NCI-H1436 (cell line): ENCODE measurements at places on chromosomes 5 and 9.
A peak's percentile ranks its signal among the peaks of the same experiment; 100 is the strongest.

DNA sequence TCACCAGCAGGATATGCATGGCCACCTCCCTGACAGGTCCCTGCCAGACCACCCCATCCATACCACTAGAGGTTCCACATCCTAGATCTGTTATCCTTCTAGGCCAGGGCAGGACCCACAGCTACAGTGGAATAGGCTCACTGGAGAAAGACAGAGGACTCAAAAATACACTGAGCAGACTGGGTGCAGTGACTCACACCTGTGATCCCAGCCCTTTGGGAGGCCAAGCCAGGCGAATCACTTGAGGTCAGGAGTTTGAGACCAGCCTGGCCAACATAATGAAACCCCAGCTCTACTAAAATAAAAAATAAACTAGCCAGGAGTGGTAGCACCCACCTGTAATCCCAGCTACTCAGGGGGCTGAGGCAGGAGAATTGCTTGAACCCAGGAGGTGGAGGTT is 56.5 kb upstream of the TESK1 start:
- no peak for DNase-seq

DNA sequence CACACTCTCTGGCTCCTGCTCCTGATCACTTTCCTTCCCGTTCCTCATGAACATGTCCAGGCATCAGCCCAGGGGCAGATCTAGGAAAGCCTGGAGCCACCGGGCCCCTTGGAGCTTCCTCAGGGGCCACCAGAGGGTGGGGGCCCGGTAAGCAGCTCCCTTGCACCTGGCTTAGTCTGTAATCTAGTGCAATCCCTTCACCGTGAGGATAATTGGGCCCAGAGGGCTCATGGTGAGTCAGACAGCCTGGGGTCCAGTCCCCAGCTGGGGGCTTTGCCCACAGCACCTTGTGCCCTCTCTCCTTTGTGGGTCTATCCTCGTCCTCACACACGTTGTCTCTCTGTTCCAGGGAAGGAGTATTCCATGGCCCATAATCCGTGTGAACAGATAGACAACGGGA is 10.4 kb upstream of the ALDH1B1 start:
- DNase-seq = no peak

DNA sequence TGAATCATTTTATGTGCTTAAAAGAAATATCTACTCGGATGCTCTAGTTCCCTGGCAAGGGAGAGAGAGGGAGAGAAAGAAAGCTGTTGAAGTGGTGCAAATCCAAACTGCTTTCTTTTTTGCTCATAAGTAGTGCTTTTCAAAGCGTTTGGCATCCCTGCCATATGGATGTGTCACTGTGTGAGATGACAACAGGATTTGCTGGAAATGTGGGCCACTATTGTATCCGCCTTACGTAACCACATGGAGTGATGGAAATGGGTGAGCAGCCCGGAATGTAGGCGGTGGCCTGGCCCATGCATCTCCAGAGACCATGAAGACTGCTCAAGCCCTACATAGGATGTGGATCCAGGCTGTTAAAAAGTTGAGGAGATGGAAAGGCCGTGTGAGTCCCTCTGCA is 30.8 kb downstream of the TJP2 start:
- DNase-seq = no peak

GRCh38 chr5:79075646-79076426 is 6.3 kb downstream of the BHMT2 start:
- DNase-seq = no peak

- no peak for DNase-seq
These were observed 38.0 kb upstream of the MED27 start for GRCh38 chr9:132117694-132118093.

GRCh38 chr5:77077829-77078176 is 9.3 kb downstream of the ZBED3 start:
- no peak for DNase-seq

DNA sequence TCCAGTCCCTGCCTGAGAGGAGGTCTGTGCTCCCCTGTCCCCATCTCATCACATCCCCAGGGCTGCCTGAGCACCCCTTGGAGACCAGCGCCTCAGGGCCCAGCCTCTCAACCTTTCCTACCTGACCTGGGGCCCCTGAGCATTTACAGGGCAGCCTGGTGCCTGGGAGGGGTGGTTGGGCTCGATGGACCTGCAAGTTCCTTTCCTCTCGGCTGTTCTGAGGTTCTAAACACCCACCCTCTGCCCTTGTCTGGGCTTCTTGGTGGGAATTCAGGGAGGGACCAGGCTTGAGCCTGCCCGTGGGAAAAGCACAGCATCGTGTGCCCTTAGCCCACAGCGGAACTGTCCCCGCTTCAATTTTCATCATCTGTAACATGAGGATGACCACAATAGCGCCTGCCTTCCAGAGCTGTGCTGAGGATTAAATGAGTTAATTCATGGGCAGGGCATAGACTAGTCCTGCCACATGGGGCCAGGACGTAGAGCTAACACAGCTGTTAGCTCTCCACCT is 91.0 kb upstream of the SH3PXD2B start:
- DNase-seq = no peak

DNA sequence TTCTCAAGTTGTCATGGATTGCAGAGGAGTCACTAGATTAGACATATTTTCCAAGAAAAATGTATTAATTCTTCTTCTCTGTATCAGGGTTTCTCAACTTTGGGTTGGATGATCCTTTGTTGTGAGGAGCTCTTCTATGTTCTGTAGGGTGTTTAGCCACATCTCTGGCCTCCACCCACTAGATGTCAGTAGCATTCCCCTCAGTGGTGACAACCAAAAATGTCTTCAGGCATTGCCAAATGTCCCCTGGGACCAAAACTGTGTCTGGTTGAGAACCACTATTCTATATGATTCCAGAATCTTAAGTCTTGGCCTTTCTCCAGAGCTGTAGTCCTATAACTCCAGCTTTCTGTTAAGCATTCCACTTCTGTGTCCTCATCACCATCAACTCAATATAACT is 220.9 kb downstream of the KIAA0825 start:
- DNase-seq = no peak

- DNase-seq = no peak
These were observed 2032.6 kb downstream of the MAT2B start for GRCh38 chr5:165538065-165538464.

DNA sequence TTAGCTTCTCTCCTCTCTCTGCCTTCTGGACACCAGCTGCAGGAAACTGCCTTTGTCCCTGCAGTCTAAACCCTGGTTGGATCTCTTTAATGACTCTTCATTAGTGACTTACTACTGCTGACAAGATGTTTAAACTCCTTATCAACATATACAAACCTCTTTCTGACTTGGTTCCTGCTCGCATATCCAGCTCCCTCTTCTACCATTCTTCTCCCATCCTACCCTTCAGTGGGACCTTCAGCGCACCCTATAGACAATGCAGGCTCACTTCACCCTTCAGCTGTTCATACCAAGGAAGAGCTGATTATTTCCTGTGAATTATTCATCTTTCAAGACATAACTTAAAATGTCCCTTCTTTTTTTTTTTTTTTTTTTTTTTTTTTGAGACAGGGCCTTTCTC is 436.5 kb downstream of the KIAA0825 start:
- DNase-seq = no peak

DNA sequence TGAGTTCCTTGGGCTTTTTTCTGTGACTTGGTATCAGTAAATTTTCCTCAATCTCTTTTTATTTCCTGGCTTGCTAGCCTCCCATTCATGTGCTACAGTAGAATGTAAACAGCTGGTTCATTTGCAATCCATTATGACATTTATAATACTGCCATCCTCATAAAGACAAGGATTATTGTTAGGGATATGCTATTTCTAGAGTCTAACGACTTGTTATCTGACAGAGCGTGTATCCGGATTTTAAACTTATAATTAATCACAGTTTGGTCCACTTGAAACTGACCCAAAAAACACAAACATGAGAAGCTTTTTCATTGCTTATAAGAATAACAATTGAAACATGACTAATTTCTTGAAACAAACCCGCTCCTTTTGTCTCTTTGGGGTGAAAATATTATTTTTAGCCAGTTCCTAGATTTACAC is 585.8 kb downstream of the TLE4 start:
- DNase-seq = no peak

GRCh38 chr5:164721116-164721515 is 1215.7 kb downstream of the MAT2B start:
- DNase-seq = no peak

DNA sequence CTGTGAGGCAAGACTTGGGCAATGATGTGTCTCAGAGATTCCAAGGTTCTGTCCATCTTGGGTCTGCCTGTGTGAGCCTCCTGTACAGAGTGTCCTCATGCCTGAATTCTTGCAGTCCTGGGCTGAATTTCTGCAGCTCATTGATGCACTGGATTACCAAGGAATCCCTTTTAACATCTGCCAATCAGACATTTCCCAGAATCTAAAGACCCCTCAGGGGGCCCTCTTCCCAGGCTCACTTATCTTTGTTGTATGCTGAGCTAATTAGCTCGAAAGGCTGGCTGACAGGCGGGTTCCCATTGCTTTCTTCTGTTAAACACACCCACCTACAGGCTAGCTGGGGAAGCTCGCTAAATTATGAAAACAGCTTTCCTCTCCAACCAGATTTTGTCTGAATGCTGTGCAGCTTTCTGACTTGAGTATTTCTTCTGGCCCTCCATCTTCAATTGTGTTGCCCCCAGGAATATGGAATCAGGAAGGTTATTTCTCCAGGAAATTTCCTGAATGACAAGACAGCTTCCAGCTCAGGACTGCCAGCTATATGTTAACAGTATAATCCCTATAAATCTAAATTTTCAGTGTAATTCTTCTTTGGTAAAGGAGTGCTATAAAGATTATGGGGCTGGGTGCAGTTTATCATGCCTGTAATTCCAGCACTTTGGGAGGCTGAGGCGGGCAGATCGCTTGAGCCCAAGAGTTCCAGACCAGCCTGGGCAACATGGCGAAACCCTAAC is at the start of gene LIX1:
Gene LIX1, minus strand, starts transcription at position 91 of the 734 bp plus-strand sequence. Its CDS starts 35 bp downstream, at position 56.
- DNase-seq = peak; percentile 62

- no peak for DNase-seq
These were observed 102.6 kb downstream of the RGS3 start for GRCh38 chr9:113566016-113566711.

- no peak for DNase-seq
These were observed 49.7 kb downstream of the C5orf15 start for GRCh38 chr5:133918731-133919130.

DNA sequence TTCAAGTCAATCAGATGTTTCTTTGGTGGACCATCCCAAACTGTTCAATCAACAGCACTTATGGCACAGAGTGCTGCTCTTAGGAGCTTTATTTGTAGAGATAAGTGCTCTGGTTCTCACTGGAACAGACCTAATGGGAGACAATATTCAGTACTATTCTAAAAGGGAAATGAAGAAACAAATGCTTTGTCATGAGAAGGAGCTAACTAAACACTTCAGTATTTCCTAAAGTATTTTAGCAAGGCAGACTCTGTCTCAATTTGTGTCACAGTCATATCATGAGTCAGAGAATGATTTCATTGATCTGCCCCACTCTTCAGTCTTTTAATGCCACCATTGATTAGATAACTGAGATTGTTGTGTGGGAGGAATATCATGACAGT is 175.3 kb downstream of the SLF1 start:
- no peak for DNase-seq

- no peak for DNase-seq
These were observed 6.2 kb downstream of the OXCT1 start for GRCh38 chr5:41863871-41864486.

DNA sequence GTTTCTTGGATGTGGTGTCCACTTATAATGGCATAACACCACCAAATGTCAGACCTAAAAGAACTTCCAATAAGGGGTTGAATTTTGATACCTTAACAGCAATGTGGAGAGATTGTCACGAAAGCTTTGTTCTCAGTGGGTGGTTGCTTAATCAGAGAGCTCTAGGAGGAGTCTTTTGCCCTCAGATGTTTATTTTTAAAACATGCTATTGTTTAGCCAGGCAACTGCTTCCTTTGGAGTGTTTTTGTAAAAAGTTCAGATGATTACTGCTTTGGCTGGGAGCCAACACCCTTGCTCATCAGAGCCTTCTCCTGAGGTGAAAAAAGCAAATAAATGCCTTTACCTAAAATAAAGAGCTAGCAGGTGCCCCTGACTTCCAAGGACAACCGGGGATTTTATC is 65.0 kb downstream of the SLC1A1 start:
- DNase-seq = no peak

DNA sequence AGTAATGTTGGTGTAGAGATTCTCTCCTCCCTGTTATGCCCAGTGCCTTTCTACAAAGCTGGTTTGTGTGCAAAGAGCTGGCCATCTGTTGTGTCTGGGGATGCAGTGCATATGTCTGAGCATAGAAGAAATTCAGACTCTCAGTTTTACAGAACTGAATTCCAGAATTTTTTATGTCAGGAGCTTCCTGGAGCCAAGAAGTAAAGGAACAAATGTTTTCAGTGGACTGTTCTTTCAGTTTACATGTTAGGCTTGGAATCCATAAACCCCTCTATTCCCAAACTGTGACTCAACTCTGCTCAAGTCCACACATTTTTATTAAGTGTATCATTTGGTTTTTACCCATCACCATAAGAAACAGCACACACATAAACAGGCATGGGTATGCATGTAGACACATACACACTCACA is 366.0 kb downstream of the BRINP1 start:
- no peak for DNase-seq

GRCh38 chr5:151151793-151152192 is 5.8 kb downstream of the ANXA6 start:
- DNase-seq = no peak
